HL-60 (cell line): ENCODE measurements at places on chromosomes 6 and 20.

- DNase-seq: no peak
Measured at GRCh38 chr20:50346374-50347283, 156.0 kb downstream of the CEBPB start.

GRCh38 chr20:2385496-2385895 lies 4.8 kb downstream of the TGM6 start:
- DNase-seq: no peak

DNA sequence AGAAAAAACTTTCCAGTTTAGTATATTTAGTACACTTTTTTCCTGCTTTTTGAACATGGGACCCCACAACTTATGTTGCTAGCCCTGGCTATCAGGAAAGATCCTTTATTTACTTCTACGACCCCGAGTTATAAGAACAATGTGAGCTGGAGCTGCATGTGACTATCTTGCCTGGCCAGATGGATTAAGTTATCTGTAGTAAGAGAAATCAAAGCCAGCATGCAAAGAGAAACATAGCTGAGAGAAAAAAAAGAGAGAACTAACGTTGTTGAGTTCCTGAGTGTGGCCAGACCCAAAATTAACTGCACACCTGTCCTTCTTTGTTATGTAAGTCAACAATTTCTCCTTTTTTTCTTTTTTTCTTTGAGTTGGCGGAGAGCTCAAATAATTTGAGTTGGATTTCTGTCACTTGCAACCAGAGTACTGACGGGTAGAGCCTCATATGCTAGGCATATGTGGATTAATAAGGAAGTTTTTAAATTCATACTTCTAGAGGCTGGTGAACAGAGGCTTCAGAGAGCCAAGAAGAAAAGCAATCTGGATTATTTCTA lies 219.5 kb downstream of the HACE1 start:
- DNase-seq: no peak

- DNase-seq: peak; percentile 72
Measured at GRCh38 chr6:139290787-139291311, 949 bp downstream of the TXLNB start.

- peak; percentile 54 for DNase-seq
Measured at GRCh38 chr20:33689973-33690372, 3.8 kb upstream of the E2F1 start.

- DNase-seq: no peak
Measured at GRCh38 chr6:94144807-94145206, 725.4 kb upstream of the EPHA7 start.

GRCh38 chr20:63701329-63702035 lies 5.0 kb downstream of the TNFRSF6B start:
- no peak for DNase-seq

DNA sequence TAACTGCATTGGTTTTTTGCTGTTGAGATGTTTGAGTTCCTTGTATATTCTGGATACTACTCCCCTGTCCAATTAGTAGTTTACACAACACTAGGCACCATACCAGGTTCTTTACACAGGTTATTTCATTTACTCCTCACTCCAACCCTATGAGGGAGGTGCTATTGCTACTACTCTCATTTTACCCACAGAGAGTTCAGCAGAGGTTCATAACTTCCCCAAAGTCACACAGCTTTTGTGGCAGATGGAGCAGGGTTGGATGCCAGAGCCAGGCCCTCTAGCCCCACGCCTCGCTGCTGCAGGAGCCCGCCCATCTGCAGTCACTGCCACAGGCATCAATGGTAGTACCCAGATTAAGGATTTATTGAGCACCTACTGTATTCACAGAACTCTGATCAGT lies 61.7 kb upstream of the MAP3K4 start:
- DNase-seq: no peak

GRCh38 chr20:49482173-49482572 lies 295 bp downstream of the KCNB1 start:
- no peak for DNase-seq

GRCh38 chr6:117607511-117607910 lies 5.2 kb upstream of the GOPC start:
- DNase-seq: no peak

GRCh38 chr20:38117635-38118034 lies 47.4 kb downstream of the TGM2 start:
- no peak for DNase-seq

- DNase-seq: no peak
Measured at GRCh38 chr6:86255973-86256372, 613.3 kb upstream of the SYNCRIP start.

DNA sequence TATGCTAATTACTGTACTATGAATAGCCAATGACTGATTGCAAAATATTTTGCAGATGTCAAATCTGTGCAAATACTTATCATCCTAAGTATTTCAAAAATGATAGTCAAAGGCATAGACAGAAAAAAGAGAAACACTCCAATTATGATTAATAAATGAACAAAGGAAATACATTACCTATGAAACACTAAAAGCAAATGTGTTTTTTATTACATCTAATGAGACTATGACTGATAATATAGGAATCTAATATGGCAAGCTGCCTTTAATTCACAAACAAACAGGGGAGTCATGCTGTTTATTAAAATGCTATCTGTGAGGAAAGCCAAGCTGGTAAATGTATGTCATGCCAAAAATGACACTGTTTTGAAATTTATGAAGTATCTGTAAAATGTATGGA lies 713.2 kb upstream of the NRSN1 start:
- DNase-seq: no peak

DNA sequence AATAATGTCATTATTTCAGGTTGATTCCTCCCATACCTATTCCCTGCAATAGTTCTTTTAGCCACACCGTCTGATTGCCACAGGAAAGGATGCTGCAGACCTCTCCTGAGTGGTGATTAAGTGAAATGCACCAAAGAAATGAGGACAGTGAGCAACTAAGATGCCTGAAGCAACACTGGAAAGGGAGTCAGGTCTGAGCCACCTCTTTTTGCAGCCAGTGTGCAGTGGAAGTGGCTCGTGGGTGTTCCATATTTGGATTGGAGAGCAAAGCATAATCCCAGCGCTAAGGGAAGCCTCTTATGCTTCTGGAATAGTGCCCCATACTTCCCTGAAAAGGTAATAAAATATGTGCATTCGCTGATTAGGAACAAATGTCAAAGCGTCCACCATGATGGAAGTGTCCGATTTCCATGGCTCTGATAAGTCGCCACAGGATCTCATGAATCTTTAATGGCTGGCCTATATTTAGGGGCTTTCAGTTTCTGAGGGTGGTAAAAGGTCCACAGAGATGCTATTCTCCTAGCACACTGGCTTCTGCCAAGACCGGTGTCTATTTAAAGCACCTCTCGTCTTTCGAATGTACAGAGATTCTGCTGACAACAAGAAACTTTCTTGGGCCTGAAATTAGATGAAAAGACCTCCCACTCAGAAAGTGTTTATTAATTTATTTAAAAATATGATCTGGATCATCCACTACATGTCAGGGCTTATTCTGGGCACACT lies 253.9 kb downstream of the SLC24A3 start:
- DNase-seq: no peak

GRCh38 chr6:3869632-3870527 lies 20.7 kb downstream of the FAM50B start:
- no peak for DNase-seq

DNA sequence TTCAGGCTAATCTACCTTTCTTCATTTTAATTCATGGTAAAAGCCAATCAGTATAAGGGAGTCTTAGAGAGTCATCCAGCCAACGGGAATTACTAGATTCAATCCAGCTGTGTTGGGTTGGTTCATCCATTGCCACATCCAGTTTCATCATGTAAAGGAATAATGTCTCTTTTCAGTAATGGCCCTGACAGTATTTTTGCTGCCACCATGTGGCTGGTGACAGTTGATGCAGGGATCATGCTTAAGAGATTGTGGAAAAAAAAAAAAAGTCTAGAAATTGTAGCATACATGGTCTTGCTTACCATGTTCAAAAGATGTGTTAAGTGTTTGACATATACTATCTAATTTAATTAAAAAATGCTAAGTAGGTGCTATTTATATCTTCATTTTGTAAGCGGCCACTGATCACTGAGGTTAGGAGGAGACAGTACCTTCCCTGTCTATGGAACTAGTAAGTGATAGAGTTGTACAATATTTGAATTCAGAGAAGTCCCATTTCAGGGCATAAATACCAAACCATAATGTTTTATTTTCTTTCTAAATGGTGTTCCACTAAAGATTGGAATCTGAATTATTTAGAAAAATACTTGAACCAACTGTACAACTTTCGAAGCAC lies 135.9 kb downstream of the KHDRBS2 start:
- DNase-seq: peak; percentile 12

DNA sequence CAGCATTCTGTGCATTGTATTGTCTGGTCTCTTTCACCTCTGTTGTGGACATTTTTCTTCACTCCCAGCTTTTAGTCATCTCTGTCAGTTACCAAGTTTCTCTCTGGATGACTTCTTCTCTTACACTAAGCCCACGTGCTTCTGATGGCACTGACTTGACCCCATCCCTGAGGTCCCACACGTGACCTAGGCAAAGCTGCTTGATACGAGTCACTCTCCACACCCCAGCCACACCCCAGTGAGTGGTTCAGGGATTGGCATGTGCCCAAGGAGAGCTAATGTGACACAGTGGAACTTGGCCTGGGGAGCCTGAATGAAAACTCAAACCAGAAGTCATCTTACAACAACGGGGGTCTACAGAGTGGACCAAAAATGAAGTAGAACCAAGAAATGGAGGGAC lies 32.2 kb downstream of the HTR1E start:
- no peak for DNase-seq

- DNase-seq: no peak
Measured at GRCh38 chr6:79307321-79308036, 73.0 kb upstream of the HMGN3 start.

- no peak for DNase-seq
Measured at GRCh38 chr6:30163090-30163917, at the start of gene TRIM15. TSS of gene TRIM15 (plus strand) at chr6:30163546. CDS start at chr6:30163685, 139 bp downstream.

DNA sequence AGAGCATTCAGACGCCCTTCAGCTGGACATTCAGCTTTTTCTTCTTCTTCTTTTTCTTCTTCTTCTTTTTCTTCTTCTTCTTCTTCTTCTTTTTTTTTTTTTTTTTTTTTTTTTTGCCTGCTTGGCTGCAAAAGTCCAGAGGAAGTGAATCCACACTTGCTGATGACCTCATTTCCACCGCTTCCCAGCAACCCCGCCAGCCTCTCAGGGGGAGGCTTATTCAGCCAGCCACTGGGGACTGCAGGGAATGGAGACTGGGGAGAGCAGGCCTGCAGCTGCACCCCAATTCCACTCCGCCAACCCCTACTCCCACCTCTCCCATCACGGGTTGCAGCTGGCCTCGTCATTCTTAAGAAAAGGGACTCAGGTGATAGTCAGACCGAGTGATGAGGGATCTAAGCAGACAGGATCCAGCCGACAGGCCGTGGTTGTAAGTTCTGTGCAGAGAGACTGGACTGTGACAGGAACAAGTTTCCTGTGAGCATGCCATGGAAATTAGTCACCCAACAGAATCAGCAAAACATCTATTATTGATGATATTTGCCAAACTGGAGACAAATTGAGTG lies 59.0 kb upstream of the QKI start:
- peak; percentile 73 for DNase-seq

GRCh38 chr6:21193790-21194475 lies 399.6 kb upstream of the SOX4 start:
- peak; percentile 6 for DNase-seq

DNA sequence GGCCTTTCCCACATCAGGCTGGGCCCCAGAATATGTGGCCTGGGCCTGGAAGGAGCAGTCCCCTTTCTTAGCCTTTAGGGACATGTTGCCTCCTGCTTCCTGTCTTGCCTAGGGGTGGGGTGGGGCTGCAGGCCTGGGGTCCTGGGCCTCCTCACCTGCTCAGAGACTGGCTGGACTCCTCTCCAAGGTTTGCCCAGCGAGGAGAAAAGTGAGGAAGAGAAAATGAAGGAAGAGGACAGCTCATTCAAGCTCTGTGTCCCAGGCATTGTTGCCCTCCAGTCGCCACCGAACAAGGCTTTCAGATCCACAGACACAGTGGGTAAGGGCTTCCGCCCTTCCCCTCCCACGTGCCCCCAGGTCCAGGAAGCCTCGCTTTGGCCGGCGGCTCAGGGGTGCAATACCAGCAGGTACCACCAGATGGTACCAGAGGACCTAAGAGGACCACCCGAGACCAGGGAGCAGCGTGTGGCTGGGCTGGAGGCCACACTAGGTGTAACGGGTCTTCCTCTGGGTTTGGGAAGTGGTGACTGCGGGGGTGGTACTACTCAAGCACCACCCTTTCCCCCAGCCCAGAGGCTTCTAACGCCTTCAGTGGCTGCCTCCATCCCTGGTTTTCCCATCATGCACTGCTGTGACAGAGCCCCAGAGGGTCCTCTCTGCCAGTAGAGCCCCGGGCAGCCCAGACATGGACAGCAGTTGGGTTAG lies 5.5 kb upstream of the BAK1 start:
- peak; percentile 76 for DNase-seq

DNA sequence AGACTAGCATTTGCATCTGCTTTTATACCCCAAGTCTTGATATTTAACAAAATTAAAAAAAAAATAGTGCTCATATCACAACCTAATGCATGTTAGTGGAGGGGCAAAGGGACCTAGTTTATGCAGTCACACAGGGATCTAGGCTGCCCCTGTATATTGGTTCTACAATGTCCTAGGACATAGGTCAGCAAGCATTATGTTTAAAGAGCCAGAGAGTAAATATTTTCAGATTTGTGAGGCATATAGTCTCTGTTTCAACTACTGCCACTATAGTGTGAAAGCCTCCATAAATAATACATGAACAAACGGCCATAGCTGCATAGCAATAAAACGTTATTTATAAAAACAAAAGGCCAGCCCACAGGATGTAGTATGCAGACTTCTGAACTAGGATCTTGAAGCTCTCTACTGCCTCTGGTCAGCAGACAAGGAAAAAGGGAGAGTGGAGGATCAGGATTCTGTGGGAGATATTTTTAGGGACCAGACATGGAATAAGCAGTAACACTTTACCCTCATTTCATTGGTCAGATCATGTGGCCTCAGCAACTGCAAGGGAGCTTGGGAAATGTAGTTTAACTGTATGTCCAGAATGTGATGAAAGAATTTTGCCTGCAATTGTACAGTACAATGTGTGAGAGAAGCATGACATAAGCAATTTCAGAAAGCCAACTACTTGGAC lies 414.2 kb upstream of the SPTLC3 start:
- no peak for DNase-seq

DNA sequence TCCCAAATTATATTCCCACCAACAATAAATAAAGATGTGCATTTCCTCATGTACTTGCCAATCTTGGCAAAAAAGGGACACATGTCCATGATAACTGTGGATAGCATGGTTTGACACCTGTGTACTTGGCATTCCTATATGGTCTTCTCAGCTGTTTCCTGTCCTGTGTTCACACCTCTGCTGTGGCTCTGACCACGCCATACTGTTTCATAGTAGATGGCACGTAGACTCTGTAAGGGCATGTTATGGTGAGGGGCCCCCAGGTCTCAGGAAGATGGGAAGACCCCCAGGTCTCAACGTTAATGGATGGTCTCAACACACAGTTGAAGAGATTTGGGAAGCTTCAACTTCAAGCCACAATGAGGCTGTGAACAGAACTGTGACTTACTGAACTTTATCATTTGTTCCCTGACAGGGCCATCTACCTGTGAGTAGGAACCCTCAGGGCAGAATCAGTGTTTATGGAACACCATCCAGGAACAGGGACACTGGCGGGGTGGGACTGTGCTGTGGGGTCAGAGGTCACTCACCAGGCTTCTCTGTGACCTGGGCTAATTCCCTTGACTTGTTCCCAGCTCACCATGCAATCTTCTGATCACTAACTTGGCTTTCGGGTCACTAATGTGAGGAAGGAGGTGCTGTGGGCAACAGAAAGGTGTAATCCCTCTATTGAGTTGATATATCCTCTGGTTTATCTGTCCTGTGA lies 11.8 kb downstream of the ZBTB24 start:
- no peak for DNase-seq

GRCh38 chr6:72389698-72390097 lies 232.2 kb upstream of the KCNQ5 start:
- no peak for DNase-seq

- DNase-seq: no peak
Measured at GRCh38 chr6:20927130-20927860, 393.0 kb downstream of the CDKAL1 start.
